A375 (cell line): ENCODE measurements at places on chromosomes 16 and 17. TPM values are rescaled to one million over a fixed set of nuclear protein-coding genes. Genes with fewer than 3 reads are reported as not detected.

The ABCC11 gene
- total RNA-seq = 0.27 TPM in 1 of 2 replicates, not detected in the other

The LGALS9B gene
- not detected in 2 replicates for total RNA-seq

The KRT31 gene
- not detected in 2 replicates for total RNA-seq

The VTN gene
- 0.05 TPM in 1 of 2 replicates, not detected in the other for total RNA-seq

The C16orf89 gene
- not detected in 2 replicates for total RNA-seq

The PITPNM3 gene
- 1.1 TPM in 2 replicates for total RNA-seq

The NPEPPS gene
- 32.6 and 43.2 TPM in 2 replicates for total RNA-seq

The SLC22A31 gene
- not detected in 2 replicates for total RNA-seq

The ARL5C gene
- not detected in 2 replicates for total RNA-seq

The PIK3R5 gene
- not detected in 2 replicates for total RNA-seq

The KRT33A gene
- total RNA-seq = not detected in 2 replicates

The CCR7 gene
- not detected in 2 replicates for total RNA-seq

The UBE2Z gene
- total RNA-seq = 80.4 and 84.5 TPM in 2 replicates

The GP1BA gene
- total RNA-seq = not detected in 2 replicates

The PTRH2 gene
- total RNA-seq = 73.0 and 77.1 TPM in 2 replicates

The LSM12 gene
- total RNA-seq = 57.1 and 72.5 TPM in 2 replicates

The C16orf96 gene
- total RNA-seq = not detected in 2 replicates

The APPBP2 gene
- 8.8 and 14.9 TPM in 2 replicates for total RNA-seq

The TP53TG3 gene
- 0.58 and 5.6 TPM in 2 replicates for total RNA-seq

The STAT5A gene
- total RNA-seq = 25.4 and 27.8 TPM in 2 replicates

The DUS2 gene
- 19.3 and 25.8 TPM in 2 replicates for total RNA-seq

The GNG13 gene
- total RNA-seq = not detected in 2 replicates

The TM4SF5 gene
- not detected in 2 replicates for total RNA-seq

The IGFBP4 gene
- total RNA-seq = 40.4 and 43.1 TPM in 2 replicates
